ENCODE measurements at places on chromosomes 11 and 22.

DNA sequence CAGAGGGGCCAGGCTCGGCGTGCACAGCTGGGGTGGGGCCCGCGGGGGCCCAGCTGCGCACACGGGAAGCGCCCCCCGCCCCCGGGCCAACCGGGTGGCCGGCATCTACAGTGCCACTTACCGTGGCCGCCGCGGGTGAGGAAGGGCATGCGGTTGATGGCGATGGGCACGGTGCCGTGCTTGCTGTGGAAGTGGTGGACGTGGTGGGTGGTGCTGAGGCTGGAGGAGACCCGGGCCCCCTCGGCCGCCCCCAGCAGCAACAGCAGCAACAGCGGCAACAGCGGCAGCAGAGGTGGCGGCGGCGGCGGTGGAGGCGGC is 51.4 kb downstream of the SLC22A12 start:
- DNase-seq = no peak

- DNase-seq = no peak
These were observed 530.5 kb downstream of the INSC start for GRCh38 chr11:15645201-15645600.

DNA sequence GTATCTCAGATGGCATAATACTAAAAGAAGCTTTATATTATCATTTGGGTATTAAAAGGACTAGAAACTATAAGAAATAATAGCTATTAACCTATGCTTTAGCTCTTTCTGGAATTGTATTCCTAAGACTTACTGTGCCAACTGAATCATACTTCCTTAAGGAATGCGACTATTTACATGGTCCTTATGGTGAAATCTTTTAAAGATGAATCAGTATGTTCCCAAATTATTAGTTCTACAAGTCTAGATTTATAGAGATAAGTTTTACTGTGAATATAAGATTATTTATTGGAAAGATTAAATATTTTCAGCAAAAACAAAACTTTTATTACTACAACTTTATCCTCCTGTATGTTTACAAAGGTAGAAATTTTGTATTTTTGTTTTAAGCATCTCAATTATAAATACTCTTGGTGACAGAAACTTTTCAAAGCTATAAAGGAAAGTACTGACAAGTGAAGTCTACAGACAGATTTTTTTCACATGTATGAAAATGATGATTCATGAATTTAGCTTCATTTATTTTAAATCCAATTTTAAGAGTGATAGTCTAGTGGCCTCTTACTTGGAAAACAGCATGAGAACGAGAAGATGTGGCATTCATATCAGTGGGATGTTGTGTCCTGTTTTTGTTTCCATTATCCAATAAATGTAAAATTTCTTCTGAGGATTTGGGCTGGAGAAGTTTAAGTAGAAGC is 17.8 kb downstream of the KIF18A start:
- no peak for DNase-seq

GRCh38 chr11:58963551-58964104 is 24.3 kb downstream of the GLYATL1 start:
- DNase-seq = no peak

DNA sequence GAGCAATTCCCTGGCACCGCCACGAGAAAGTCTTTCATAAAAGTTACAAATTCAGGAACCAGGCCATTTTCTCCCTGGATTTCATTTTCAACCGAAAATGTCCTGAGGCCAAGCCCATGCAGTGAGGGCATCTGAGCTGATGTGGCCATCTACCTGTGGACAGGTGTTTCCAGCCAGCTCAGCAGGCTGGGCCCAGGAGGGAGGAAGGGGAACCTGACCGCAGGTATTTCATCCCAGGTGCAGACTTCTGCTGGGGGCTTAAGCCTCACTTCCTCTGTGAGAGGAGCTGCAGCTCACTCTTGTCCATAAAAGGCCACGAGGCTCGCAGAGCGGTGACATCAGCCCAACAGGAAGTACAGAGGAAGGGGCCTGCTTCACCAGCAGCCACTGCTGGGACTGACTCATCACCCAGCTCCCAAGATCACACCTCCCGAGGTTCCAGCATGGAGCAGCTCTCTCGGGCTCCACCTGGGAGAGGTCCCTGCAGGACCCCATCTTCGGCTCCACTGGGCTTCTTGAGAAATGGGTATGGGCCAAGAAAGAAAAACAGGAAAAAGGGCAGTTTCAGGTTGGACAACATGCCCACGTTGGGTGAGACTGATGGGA is 56.4 kb downstream of the MYH9 start:
- peak; percentile 86 for DNase-seq

DNA sequence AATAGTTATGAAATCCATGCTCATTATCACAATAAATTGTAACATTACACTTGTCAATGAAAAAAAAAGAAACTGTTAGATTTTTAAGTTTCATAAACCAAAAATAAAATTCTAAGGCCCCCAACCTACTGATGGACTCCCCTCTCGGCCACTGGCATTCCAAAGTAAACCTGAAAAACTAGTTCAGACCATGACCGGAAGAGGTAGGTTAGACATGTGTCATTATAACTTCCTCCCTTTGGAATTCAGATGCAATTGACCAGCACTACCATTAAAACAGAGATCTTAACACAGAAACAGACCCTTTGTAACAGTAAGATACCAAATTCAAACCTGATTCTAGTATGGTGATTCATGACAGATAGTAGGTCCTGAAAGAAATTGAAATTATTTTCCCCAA is 12.9 kb downstream of the OR10A6 start:
- DNase-seq = no peak

DNA sequence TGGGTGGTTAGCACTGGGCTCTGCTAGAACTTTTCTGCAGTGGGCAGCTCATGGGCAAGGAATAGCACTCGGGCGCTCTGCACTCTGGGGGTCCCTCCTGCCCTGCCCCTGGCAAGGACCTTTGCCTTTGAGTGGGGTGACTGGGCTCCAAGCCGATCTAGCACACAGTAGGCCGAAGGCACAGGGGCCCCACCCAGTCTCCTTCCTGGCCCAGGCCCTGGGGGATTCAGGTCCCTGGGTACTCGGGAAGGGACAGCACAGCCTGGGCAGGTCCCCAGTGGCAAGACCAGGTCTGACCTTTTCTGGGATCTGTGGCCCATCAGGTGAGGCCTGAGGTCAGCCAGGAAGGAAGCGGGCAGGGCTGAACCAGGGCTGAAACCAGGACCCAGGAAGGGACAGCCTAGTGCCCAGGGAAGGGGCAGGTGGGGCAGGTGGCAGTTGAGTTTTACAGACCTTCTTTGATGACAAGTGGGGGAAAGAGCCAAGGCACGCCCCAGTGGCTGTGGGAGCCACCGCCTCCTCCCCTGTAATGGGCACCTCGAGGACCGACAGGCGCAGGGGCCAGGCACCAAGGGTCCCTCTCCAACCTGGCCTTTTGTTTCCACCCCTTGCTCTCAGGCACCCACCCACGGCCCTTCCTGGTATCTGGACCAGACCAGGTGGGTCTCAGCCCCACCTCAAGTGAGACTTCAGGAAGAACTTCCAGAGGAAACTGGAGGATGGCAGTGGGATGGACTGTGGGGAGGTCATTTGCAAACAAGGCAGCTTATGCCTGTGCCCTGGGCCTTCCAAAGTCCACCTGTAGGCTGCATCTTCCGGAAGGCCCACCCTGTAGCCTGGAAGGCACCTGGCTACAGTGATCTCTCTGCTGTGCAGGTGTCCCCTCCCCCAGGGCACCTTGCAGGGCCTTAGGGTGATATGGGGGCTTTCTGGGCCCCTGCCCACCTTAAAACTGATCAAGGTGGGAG is 883 bp upstream of the AIFM3 start:
- no peak for DNase-seq

GRCh38 chr11:12941671-12942070 is 67.4 kb upstream of the RASSF10 start:
- no peak for DNase-seq

DNA sequence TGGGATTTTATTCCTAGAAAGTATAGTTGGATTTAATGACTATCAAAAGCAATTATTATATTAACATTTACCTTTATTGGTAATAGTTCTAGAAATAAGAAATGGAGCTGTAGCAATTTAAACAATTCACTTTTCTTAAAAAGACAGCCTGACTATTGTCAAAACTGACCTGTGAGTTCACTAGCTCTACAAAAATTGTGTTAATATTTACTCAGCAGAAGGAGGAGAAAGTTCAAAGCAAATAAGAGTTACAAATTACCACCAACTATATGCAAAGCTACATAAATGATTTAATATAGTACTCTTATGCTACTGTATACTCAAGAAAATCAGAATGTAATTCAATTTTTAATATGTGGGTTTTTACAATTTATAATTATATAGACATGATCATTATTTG is 310.0 kb downstream of the DCDC1 start:
- DNase-seq = no peak

DNA sequence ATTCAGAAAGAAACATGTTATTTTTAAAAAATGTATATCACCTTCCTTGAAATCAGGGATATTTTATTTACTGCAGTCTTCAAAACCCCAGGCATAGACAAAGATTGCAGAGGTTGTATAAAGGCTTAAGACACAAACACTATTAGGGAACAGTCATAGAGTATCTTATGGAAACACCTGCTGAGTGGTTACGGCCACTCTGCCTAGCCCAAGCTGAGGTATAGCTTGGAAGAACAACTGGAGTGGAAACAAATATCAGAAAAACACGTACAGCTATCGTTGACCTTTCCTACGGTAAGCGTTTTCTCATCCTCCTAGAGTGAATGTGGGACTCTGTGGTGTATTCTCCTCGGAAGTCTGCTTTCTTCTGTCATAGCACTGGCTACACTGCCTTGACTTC is 30.4 kb upstream of the LYVE1 start:
- no peak for DNase-seq

DNA sequence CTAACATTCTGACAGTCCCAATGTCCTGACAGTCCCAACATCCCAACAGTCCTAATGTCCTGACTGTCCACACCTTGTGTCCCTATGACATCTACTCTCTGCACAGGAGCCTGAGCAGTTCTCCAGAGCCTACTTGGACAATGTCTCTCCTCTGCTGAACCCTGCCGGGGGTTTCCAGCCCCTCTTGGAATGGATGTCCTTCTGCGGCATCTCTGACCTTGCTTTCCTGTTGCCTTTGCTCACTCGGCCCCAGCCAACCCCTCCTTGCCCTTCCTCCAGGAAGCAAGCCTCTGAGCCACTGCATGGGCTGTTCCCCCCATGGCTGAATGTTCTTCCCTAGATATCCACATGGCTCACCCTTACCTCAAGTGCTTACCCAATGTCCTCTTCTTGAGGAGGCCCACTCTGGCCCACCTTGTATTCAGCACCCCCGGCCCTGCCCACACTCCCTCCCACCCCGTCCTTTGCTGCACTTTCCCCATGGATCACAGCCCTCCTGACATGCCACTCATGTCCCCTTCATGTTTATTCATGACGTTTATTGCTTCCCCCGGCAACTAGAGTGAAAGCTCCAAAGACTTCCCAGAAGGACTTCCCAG is 59.5 kb downstream of the DHCR7 start:
- no peak for DNase-seq

DNA sequence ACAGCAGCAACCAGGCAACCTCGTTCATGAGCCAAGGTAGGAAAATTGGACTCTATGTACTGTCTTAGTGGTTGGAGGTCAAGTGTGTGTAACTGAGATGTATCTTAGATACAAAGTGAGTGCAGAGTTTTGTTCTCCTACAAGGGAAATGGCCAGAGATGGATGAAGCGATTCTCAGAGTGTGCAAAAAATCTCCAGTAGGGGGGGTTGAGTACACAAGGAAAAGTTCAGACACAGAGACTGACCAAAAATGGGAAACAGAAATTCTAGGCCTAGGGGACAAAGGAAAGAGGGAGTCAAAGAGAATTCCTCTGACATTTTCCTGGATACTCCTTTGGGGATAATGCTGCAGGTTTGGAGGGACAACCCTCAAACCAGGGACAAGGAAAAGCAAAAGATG is 38.2 kb upstream of the OR5AK2 start:
- no peak for DNase-seq

DNA sequence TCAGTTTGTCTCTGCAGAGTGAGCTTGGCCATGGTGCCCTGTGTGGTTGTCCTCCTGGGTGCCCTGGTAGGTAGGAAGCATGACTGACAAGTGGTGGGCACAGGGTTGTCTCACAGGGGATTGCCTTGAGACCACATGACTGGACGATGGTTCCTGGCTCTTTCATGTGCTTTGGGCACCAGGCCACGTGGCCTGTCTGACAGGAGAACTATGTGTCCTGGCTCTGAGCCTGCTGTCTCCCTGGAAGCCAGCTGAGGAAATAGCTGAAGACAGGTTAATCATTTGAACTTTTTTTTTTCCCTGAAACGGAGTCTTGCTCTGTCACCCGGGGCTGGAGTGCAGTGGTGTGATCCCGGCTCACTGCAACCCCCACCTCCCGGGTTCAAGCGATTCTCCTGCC is 93.2 kb downstream of the LDLRAD3 start:
- DNase-seq = no peak

GRCh38 chr11:32273931-32274330 is 161.4 kb downstream of the WT1 start:
- DNase-seq = no peak

GRCh38 chr11:96155627-96156378 is 187.2 kb downstream of the MAML2 start:
- DNase-seq = peak; percentile 24

DNA sequence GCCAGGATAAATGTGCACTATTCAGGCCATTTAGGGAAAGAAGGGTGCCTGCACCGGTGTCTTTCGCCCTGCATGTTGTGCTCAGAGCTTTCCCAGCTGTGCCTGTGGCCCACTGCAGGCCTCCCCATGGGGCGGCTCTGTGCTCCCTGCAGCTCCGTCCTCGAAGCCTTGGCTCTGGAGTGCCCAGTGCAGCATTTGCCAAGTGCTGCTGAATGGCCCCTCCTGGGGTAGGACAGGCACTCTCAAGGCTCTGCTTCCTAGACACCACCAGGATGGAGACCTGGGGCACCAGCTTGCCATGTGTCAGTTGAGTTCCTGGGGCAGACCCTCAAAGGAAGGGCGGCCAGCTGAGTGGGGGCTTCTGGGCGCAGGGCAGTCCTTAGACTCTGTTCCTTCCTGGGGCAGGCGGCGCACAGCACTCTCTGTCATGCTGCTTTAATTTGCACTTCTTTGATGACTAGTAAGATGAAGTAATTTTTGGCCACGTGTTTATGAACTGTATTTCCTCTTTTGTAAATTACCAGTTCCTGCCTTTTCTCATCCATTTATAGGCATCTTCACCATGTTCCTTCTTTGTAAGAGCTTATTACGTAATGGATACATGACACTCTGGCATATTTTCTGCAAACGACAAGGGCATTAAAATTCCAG is 32.1 kb upstream of the GNB1L start:
- peak; percentile 46 for DNase-seq

DNA sequence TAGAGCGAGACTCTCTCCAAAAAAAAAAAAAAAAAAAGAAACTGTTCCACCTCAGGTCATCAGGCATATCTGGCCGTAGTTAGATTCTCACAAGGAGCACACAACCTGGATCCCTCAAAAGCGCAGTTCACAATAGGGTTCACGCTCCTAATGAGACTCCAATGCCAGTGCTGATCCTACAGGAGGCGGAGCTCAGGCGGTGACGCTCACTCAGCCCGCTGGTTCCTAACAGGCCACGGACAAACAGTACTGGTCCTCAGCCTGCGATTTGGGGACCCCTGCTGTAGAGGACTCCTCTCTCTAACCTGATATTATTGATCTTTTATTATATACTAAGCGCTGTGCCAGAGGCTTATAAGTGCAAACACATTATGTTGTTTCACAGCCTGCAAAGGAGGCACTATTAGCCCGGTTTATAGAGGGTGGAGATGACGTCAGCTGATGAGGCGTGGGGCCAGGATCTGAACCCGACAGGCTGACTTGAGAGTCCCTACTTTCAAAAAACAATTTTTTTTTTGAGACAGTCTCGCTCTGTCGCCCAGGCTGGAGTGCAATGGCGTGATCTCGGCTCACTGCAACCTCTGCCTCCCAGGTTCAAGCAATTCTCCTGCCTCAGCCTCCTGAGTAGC is 4.9 kb upstream of the MAFF start:
- DNase-seq = no peak

Data from CD4-positive, alpha-beta T cell treated with Interleukin-15 for 4 hours (primary cell).